ENCODE measurements at places on chromosomes 3 and 15. TPM values are rescaled to one million over a fixed set of nuclear protein-coding genes. Genes with fewer than 3 reads are reported as not detected.

DNA sequence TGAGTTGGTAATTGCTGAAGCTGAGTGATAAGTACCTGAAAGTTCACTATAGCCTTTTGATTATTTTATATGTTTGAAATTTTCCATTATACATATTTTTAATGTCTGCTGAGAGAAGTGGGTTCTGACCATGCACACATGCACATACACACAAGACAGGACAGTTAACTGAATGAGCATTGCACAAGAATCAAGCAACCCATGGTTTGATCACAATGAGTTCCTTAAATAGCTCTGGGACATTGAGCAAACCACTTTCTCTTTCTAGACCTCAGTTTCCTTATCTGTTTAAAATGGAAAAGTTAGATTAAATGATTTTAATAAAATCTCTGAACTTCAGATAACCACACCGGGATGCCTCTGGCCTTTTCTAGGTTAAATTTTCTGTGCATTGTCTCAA lies 26.7 kb downstream of the SNTN start:
- DNase-seq, result no peak
- H3K4me3 ChIP-seq, result no peak overlapping the region
- H3K27ac ChIP-seq, result no peak overlapping the region
- H3K27me3 ChIP-seq, result no peaks in the 10 kb centered on the region
- no peaks in the 10 kb centered on the region for H3K4me1 ChIP-seq
- no peaks in the 10 kb centered on the region for H3K36me3 ChIP-seq

- H3K4me1 ChIP-seq, result no peaks in the 10 kb centered on the region
- peak; percentile 6 for DNase-seq
- H3K27me3 ChIP-seq, result no peaks in the 10 kb centered on the region
- no peaks in the 10 kb centered on the region for H3K36me3 ChIP-seq
Observed at GRCh38 chr3:127710155-127710941, 37.6 kb downstream of the ABTB1 start.

GRCh38 chr15:28123408-28124023 lies 24.4 kb upstream of the OCA2 start:
- no peak for DNase-seq
- no peaks in the 10 kb centered on the region for H3K4me1 ChIP-seq
- no peak overlapping the region for H3K27ac ChIP-seq
- H3K4me3 ChIP-seq, result no peak overlapping the region
- H3K27me3 ChIP-seq, result no peaks in the 10 kb centered on the region

DNA sequence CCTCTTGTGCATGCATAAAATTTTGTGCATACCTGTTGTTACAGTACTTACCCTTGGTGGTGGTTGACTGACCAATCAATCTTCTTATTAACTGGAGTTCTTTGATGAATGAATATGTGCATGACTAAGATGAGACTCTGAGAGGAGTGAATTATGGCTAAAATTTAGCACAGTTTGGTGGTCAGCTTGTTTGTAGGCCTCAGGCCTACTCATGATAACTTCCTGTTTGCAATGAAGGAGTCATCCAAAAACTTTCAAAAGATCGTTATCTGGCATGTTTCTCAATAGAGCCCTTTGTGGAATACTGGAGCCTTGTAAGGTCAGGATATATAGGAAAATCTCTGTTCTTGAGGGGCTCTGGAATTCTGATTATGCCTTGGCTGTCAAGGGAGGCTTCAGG lies 66.5 kb downstream of the LEKR1 start:
- H3K27ac ChIP-seq, result no peak overlapping the region
- H3K27me3 ChIP-seq, result no peaks in the 10 kb centered on the region
- H3K4me3 ChIP-seq, result no peak overlapping the region
- no peaks in the 10 kb centered on the region for H3K4me1 ChIP-seq
- no peaks in the 10 kb centered on the region for H3K36me3 ChIP-seq

GRCh38 chr3:72127844-72128243 lies 342.9 kb upstream of the PROK2 start:
- H3K4me3 ChIP-seq, result no peak overlapping the region
- no peaks in the 10 kb centered on the region for H3K4me1 ChIP-seq
- H3K36me3 ChIP-seq, result no peaks in the 10 kb centered on the region
- DNase-seq, result no peak
- no peaks in the 10 kb centered on the region for H3K27me3 ChIP-seq

- H3K36me3 ChIP-seq, result no peaks in the 10 kb centered on the region
- no peak overlapping the region for H3K27ac ChIP-seq
- no peak overlapping the region for H3K4me3 ChIP-seq
- no peak for DNase-seq
Observed at GRCh38 chr3:124619887-124620599, 110.2 kb upstream of the UMPS start.

DNA sequence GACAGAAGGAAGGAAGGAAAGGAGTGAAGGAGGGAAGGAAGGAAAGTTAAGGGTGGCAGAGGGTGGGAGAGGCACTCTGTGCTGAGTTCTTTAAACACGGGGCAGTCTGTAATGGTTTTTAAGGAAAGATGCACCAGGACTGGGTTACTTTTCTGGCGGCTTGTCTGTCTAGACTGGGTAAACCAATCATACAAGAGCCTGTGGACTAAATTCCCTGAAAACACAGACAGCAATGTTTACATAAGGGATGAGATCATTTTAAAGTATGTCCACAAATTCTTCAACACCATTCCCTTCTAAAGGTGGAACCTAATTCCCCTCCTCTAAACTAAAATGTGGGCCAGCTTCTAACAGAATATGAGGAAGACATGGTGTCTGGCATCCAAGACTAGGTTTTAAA lies 235.5 kb upstream of the IGF1R start:
- H3K36me3 ChIP-seq, result no peaks in the 10 kb centered on the region
- no peaks in the 10 kb centered on the region for H3K4me1 ChIP-seq
- no peak overlapping the region for H3K4me3 ChIP-seq
- DNase-seq, result no peak
- H3K27ac ChIP-seq, result no peak overlapping the region

- H3K4me3 ChIP-seq, result no peak overlapping the region
- no peak overlapping the region for H3K27ac ChIP-seq
- H3K36me3 ChIP-seq, result no peaks in the 10 kb centered on the region
- no peak for DNase-seq
- no peaks in the 10 kb centered on the region for H3K27me3 ChIP-seq
- no peaks in the 10 kb centered on the region for H3K4me1 ChIP-seq
Observed at GRCh38 chr3:141147657-141148056, 84.0 kb upstream of the PXYLP1 start.

- H3K27me3 ChIP-seq, result no peaks in the 10 kb centered on the region
- H3K4me1 ChIP-seq, result no peaks in the 10 kb centered on the region
- DNase-seq, result no peak
Observed at GRCh38 chr3:108312656-108313055, 16.3 kb downstream of the HHLA2 start.

Gene GOLGA8M
- 5.1 TPM for total RNA-seq

Gene SNURF
- total RNA-seq, result 21.8 TPM

Gene TATDN2
- 15.9 TPM for total RNA-seq

Gene ARGFX
- total RNA-seq, result not detected

Gene SSUH2
- not detected for total RNA-seq

Gene C3orf49
- total RNA-seq, result not detected

Gene TMEM266
- 0.35 TPM for total RNA-seq

Gene DAPK2
- 5.3 TPM for total RNA-seq

Gene CCDC80
- 145 TPM for total RNA-seq

Gene CCK
- not detected for total RNA-seq

Gene SPATA12
- 2.9 TPM for total RNA-seq
